HFFc6 (cell line): ENCODE measurements at places on chromosomes 6 and 20. TPM values are rescaled to one million over a fixed set of nuclear protein-coding genes. Genes with fewer than 3 reads are reported as not detected.

TMC2 gene
- not detected in 3 replicates for total RNA-seq

EGFL8 gene
- 1.6 to 3.6 TPM (median 3.5 TPM) in 3 replicates for total RNA-seq

PAX1 gene
- total RNA-seq: not detected in 3 replicates

ULBP1 gene
- total RNA-seq: 9.2 to 12.7 TPM (median 9.7 TPM) in 3 replicates

ELOVL5 gene
- total RNA-seq: 74.8 to 104 TPM (median 79.4 TPM) in 3 replicates

PKIB gene
- not detected in 3 replicates for total RNA-seq

SOX18 gene
- total RNA-seq: 0.15 TPM in 1 of 3 replicates, not detected in the others

FGD2 gene
- total RNA-seq: not detected in 3 replicates

BLCAP gene
- 88.4 to 110 TPM (median 101 TPM) in 3 replicates for total RNA-seq

PLAGL2 gene
- total RNA-seq: 7.9 and 9.3 TPM in 2 replicates

STMND1 gene
- total RNA-seq: 0.15 TPM in 1 of 3 replicates, not detected in the others

NCOA5 gene
- total RNA-seq: 19.5 to 23.8 TPM (median 23.7 TPM) in 3 replicates

VSX1 gene
- total RNA-seq: not detected in 3 replicates

MACROD2 gene
- total RNA-seq: 0.11 and 0.42 TPM in 2 replicates

EYS gene
- total RNA-seq: 0.18 TPM in 1 of 3 replicates, not detected in the others

DNAH8 gene
- total RNA-seq: not detected in 3 replicates

PRRT1 gene
- 2.6 to 5.6 TPM (median 3.8 TPM) in 3 replicates for total RNA-seq

COL20A1 gene
- total RNA-seq: 0.02 TPM in 1 of 3 replicates, not detected in the others

DEFB129 gene
- not detected in 3 replicates for total RNA-seq

RAET1E gene
- 0.26 to 0.80 TPM in 2 of 3 replicates, not detected in the other for total RNA-seq

SPINT4 gene
- total RNA-seq: not detected in 3 replicates

FAM184A gene
- not detected in 3 replicates for total RNA-seq

LPA gene
- not detected in 3 replicates for total RNA-seq

VSTM2L gene
- total RNA-seq: 0.16 to 0.92 TPM (median 0.62 TPM) in 3 replicates

BACH2 gene
- total RNA-seq: not detected in 3 replicates

OR2J1 gene
- not detected in 3 replicates for total RNA-seq

LY6G6F gene
- not detected in 3 replicates for total RNA-seq

HAO1 gene
- not detected in 3 replicates for total RNA-seq

FAM217B gene
- 15.3 to 17.9 TPM (median 16.9 TPM) in 3 replicates for total RNA-seq

GPR63 gene
- 1.2 to 2.4 TPM (median 1.3 TPM) in 3 replicates for total RNA-seq

KIFC1 gene
- total RNA-seq: 20.6 to 42.7 TPM (median 38.1 TPM) in 3 replicates

RWDD2A gene
- 4.2 to 5.1 TPM (median 4.3 TPM) in 3 replicates for total RNA-seq

HLA-DQA1 gene
- not detected in 3 replicates for total RNA-seq
